A549 treated with ZK216348 at 1 μM for 4 hours (cell line): ENCODE measurements at places on chromosomes 4 and X. TPM values are rescaled to one million over a fixed set of nuclear protein-coding genes. Genes with fewer than 3 reads are reported as not detected.

PNMA5 gene
- total RNA-seq, result not detected in 5 replicates

ATP1B4 gene
- total RNA-seq, result not detected in 5 replicates

SLC26A1 gene
- 0.15 to 0.40 TPM (median 0.31 TPM) in 4 of 5 replicates, not detected in the other for total RNA-seq

MAGEB1 gene
- total RNA-seq, result not detected in 5 replicates

F9 gene
- total RNA-seq, result not detected in 5 replicates

SMS gene
- total RNA-seq, result 190 to 237 TPM (median 200 TPM) in 5 replicates

NAA11 gene
- not detected in 5 replicates for total RNA-seq

TMEM175 gene
- 6.1 to 12.3 TPM (median 8.0 TPM) in 5 replicates for total RNA-seq

POU4F2 gene
- total RNA-seq, result not detected in 5 replicates

RBM46 gene
- total RNA-seq, result not detected in 5 replicates

PCDH7 gene
- total RNA-seq, result 0.09 to 0.20 TPM (median 0.12 TPM) in 5 replicates

ACE2 gene
- 0.11 TPM in 1 of 5 replicates, not detected in the others for total RNA-seq

CLDN34 gene
- not detected in 5 replicates for total RNA-seq

STOX2 gene
- 1.5 to 3.9 TPM (median 2.8 TPM) in 5 replicates for total RNA-seq

LRP2BP gene
- 0.05 to 0.28 TPM (median 0.17 TPM) in 4 of 5 replicates, not detected in the other for total RNA-seq

PNMA3 gene
- 0.07 to 0.31 TPM (median 0.20 TPM) in 5 replicates for total RNA-seq

CPLX1 gene
- total RNA-seq, result 0.46 to 1.5 TPM (median 0.88 TPM) in 5 replicates

GPR173 gene
- 0.02 TPM in 1 of 5 replicates, not detected in the others for total RNA-seq

KIAA1210 gene
- total RNA-seq, result not detected in 5 replicates

TRMT10A gene
- total RNA-seq, result 3.8 to 5.2 TPM (median 4.3 TPM) in 5 replicates

AMTN gene
- not detected in 5 replicates for total RNA-seq

TAF7L gene
- total RNA-seq, result 0.11 TPM in 2 of 5 replicates, not detected in the others

RIPPLY1 gene
- total RNA-seq, result not detected in 5 replicates

FABP2 gene
- total RNA-seq, result not detected in 5 replicates

PAK3 gene
- total RNA-seq, result 0.11 TPM in 1 of 5 replicates, not detected in the others

ZNF718 gene
- total RNA-seq, result 0.39 to 0.80 TPM (median 0.50 TPM) in 5 replicates

OCRL gene
- total RNA-seq, result 19.6 to 26.2 TPM (median 24.7 TPM) in 5 replicates
